AG09309 (cell line): ENCODE measurements at places on chromosomes 1 and 21.
A peak's percentile ranks its signal among the peaks of the same experiment; 100 is the strongest.

DNA sequence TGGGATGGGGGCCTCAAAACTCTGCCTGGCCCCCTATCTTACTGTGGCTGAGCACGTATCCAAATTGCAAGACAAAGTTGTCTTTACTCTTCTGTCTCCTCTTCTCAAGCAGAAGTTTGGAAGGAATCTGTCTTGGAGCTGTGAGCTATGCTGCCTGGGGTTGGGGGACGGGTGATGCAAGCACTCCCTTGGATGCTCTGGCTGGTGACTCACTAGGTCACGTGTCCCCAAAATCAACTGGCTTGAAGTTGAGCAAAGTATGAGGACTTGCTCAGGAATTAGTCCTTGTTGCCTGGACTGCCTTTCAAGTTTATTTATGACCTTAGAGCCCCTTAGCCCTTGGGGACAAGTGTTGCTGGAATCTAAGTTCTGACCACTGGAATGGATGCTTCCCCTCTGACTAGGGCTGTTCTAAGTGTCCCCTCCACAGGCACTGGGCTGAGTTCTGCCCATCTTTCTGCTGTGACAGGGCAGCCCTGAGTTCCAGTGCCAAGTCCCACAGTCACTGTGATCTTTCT lies 269.5 kb downstream of the HHAT start:
- peak; percentile 93 for DNase-seq

DNA sequence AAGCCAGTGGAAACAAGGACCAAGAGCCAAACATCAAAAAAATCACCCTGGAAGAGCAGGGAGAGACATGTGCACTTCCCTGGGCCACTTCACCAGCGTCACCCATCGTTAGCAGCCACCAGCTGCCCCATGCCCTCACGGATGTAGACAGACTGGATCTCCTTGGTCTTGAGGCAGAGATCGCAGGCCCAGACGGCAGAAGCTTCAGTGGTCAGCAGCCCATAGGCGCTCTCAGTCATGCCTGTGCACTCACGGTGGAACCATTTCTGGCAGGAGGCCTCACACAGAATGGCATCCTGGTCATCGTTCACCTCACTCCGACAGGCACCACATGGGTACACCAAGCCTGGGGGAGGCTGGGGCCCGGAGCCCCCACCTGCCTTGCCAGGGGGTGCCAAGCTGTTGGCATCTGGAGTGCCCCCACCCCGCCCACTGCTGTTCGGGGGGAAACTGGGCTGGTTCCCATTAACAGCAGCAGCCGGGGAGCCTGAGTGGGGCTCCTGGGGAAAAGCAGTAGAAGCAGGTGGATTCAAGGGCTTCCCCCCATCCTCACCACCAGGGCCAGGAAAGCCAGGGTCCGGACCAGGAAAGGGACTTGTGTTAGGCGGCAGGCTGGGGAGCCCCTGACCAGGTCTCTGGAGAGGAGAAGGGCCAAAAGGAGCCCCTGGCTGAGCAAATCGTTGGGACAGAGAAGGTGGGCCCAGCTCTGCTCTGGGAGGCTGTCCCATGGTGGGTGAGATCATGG lies 2.7 kb downstream of the PYGO2 start:
- DNase-seq: no peak

GRCh38 chr1:72111662-72112061 lies 170.7 kb downstream of the NEGR1 start:
- DNase-seq: no peak

- DNase-seq: peak; percentile 87
Measured at GRCh38 chr1:31689854-31690253, 14.0 kb downstream of the COL16A1 start.

- DNase-seq: no peak
Measured at GRCh38 chr1:67044631-67045270, 9.2 kb downstream of the SLC35D1 start.

GRCh38 chr1:115012006-115012405 lies 17.6 kb upstream of the TSHB start:
- DNase-seq: no peak

GRCh38 chr1:98018074-98018473 lies 97.2 kb upstream of the DPYD start:
- DNase-seq: no peak

- no peak for DNase-seq
Measured at GRCh38 chr1:160807738-160808137, 11.8 kb downstream of the LY9 start.

DNA sequence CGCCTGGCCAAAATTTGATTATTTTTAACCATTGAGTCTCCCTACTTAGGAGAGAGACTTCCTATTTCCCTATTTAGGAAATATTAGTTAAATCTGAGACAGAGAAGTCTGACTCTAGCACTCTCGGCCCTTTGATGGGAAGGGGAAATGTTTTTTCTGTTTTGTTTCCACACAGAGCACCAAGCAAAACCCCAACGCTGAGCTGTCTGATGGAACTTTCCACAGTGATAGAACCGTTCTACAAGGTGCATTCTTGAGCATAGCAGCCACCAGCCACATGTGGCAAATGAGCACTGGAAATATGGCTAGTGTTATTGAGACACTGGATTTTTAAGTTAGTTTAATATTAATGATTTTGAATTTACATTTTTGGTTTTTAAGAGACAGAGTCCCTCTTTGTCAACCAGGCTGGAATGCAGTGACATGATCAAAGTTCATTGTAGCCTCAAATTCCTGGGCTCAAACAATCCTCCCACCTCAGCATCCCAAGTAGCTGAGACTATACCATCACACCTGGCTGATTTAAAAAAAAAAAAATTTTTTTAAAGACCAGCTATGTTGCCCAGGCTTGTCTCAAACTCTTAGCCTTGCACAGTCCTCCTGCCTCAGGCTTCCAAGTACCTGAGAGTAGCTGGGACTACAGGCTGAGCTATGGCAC lies 77.3 kb upstream of the GALNT2 start:
- no peak for DNase-seq

DNA sequence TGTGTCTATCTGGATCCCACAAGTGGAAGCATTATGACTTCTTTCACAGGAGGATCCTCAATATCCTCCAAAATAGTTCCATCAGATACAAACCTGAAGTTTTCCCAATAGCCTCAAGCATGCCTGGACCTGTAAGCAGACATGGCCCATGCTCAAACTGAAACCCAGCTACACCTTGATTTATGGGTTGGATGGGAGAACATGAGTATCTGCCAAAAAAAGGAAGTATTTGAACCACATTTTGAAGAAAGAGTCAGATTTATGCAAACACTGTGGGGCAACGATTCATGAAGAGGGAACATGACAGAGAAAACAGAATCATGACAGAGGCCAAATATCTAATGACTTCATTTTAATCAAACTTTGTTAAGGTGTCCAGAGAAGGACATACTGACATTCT lies 351.0 kb upstream of the NFIA start:
- no peak for DNase-seq

DNA sequence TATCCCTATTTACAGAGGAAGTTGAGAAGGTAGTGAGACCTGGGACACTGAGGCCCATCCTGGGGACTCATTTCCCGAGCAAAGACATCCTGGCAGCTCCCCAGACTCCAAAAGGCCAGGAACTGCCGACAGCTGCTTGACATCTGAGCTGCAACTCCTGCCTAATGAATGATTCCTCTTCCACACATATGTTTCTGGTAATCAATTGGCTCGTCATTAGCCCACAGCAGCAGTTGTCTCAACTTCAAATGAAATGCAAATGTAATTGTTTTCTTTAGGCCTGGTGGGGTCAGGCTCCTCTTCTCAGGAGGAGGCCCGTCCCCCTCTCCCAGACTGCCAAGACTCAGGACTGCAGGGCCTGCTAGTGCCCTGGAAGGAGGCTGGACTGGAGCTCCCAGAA lies 61.8 kb upstream of the DISP3 start:
- DNase-seq: no peak

GRCh38 chr1:182054698-182055326 lies 6.7 kb downstream of the ZNF648 start:
- DNase-seq: no peak

DNA sequence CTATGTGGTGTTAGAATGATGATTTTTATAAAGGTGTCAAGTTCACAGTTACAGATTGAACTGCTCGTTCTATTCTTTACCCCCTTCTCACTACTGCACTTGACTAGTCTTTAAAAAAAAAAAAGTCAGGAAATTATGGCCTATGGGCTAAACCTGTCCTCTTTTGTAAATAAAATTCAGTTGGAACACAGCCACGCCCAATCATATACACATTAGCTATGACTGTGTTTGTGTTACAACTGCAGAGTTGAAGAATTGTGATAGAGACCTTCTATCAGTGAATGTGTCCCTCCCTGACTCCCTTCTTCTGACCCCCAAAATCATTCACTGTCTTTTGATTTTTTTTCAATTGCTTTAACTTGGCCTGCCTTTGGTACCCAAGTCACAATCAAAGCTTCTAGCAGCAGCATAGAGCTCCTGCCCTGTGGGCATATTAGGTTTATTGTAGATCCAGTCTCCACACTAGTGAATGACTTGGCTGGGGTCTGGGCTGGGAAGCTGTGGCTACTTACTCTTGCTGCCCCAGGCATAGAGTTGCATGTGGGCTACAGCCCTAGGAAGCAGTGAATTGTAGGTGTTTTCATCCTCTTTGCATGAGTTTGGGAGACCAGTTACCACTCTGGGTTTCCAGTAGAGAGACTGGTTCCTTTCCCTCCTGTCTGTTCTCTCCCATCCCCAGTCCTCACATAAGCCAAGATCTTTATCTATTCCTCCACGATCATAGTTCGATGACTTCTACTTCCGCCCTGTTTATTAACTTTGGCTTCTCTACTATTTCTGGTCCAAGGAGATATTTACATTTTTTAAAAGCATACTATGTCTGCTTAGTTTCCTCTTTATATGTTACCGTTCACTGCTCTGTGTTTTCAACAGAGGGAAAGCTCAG lies 249.9 kb downstream of the FMN2 start:
- DNase-seq: no peak

- DNase-seq: no peak
Measured at GRCh38 chr1:100107696-100108095, 25.0 kb downstream of the SASS6 start.

GRCh38 chr1:8754993-8755392 lies 62.4 kb downstream of the RERE start:
- DNase-seq: no peak

- DNase-seq: peak; percentile 11
Measured at GRCh38 chr1:15141935-15142539, 11.5 kb upstream of the TMEM51 start.

DNA sequence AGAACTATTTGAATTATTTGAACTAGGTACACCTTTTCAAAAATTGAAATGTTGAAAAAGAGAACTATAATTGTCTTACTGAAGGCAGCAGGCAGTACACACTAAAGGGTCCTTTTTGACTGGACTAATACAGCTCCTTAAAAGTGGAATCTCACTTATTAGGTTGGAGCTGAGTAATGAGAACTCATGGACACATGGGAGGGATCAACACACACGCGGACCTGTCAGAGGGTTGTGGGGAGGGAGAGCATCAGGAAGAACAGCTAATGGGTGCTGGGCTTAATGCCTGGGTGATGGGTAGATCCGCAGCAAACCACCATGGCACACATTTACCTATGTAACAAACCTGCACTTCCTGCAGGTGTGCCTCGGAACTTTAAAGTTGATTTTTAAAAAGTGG lies 145.0 kb downstream of the BRINP2 start:
- DNase-seq: no peak
